ENCODE measurements at places on chromosomes 16 and 17. TPM values are rescaled to one million over a fixed set of nuclear protein-coding genes. Genes with fewer than 3 reads are reported as not detected.

DNA sequence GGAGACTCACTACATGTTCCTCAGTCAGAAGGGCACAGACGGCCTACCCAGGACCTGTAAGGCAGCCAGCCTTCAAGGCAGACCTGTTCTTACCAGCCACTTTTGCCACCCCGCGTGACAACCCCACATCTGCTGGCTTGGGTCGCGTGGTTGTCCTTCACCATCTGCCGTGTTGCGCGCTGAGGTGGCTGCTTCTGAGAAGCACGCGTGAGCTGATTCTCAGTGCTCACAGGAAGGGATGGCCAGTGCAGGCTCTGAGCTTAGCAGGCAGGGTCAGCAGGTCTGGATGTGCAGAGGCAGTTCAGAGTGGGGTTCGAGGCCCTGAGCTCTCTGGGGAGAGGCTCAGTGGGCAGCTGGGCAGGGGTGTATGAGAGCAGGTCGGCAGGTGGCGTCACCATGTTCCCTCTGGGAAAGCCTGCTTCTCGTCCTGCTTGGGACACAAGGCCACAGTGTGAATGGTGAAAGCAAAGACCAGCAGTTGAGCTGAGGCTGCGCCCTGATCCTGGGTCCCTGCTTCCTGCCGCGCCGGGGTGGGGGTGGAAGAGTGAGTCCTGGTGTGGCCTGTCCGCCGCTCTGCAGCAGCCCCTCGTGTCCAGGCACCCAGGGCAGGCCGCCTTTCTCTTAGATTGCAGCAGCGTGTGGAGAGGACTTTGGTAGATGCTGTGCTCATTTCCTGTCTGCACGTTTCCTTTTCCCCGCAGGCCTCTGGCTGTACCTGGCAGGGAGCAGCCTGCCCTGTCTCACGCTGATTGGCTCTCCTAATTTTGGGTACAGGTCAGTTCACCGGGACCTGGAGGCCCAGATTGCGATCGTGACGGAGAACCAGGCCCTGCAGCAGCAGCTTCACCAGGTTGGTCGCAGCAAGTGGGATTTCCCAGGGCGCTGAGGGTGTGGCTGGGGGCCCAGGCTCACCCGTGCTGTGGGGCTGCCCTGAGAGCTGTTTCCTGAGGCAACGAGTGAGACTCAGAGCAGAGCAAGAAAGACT is 36.0 kb downstream of the PGS1 start:
- no peak for DNase-seq

DNA sequence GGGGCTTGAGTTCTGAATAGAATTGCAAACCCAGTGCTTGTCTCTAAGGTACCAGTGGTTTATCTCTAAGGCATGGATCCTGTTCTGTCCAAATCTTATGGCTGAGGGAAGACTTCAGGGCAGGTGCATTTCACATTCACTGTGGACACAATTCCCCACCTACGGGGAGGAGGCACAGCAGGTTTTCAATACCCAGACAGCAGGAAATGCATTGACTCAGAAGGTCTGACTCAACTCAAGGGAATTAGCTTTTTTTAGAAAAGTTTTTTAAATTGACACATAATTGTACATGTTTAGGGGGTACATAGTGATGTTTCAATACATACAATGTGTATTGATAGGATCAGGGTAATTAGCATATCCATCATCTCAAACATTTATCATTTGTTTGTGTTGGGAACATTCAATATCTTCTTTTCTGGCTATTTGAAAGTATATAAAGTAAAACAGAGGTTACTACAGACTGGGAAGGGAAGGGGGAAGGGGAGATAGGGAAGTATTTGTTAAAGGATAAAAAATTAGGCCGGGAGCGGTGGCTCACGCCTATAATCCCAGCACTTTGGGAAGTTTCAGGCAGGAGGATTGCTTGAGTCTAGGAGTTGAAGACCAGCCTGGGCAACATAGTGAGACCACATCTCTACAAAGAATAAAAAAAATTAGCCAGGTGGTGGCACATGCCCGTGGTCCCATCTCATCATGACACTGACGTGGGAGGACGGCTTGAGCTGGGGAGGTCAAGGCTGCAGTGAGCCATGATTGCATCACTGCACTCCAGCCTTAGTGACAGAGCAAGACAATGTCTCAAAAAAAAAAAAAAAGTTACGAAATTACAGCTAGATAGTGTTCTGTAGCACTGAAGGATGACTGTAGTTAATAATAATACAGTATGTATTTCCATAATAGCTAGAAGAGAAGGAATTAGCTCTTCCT is 54.9 kb downstream of the RGS9 start:
- no peak for DNase-seq

DNA sequence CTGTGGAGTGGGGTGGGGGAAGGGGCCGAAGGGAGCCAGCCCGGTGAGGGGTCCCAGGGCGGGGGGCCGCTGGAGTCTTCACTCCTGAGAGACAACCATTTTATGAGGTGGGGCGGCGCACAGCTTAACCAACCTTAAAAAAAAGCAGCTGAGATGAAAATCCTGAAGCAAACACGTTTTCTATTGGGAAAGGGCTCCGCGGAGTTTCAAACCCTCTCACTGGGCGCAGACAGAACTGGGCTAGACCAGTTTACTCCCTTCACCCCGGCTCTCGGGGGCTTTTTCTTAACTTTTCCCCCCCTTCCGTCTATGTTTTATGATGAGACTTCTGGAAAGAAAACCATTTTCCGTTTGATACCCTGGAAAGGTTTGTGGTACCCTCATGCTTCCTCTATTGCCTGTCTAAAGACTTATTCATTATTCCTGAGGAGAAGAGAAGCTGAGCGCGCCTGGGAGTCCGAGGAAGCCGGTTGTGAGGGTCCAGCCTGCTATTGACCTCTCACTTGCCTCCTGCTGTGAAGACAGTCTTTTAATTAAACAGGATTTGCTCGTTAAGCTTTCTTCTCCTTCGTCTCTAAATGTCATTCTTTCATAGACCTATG is 482 bp upstream of the SSH2 start:
- DNase-seq, result no peak

DNA sequence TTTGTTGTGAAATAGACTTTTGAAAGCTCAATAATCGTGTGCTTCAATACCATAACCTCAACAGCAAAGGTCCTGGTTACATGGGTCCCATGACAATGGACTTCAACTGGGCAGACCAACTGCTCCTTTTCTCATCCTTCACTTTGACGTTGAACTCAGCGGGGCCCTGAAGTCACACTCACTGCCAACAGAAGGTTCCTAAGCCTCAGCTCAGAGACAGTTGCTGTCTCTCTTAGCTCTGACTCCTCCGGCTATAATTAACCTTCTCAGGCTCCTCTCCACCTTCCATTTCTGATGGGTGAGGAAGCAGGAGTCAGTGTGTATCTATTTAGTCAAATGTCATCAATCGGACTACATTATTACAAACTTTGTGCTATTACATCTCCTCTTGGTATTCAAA is 23.8 kb downstream of the MPP3 start:
- DNase-seq, result no peak

Gene TP53TG3C
- not detected for total RNA-seq

- DNase-seq, result no peak
Measured at GRCh38 chr17:51455931-51456330, 195.6 kb downstream of the UTP18 start.

DNA sequence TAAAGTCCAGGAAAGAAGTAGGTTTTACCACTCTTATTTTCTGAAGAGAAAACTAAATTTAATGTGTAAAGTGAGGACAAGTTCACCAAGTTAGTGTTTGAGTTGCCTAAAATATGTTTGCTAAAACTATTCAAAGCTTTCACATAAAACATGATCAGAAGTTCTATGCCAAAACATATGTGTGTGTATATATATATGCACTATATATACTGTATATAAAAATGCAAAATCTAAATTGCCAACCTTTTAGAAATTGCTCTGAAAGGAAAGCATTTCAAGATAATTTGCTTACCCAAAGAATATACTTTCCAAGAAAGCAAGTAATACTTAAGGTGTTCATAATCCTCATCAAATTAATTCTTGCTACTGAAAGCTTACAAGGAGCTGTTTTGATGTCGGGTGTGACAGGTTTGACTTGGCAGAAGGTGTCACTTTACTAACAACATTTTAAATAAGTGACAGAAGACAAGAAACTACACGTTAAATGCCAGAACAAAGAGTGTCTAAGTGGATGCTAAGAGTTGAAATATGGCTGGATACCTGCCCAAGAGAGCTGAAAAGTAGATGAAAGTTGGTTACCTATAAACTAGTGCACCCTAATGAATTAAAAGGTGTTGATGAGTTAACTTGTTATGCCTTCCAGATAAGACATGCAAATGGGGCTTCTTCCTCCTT is 32.3 kb upstream of the STH start:
- DNase-seq, result no peak

Gene FXR2
- total RNA-seq, result 50.7 TPM
